Fibroblast of pulmonary artery (primary cell): ENCODE measurements at places on chromosomes 2 and 18.

- DNase-seq: no peak
Measured at GRCh38 chr2:41870265-41870585, 177.6 kb upstream of the PKDCC start.

- no peak for DNase-seq
Measured at GRCh38 chr18:62341473-62341872, 16.4 kb downstream of the TNFRSF11A start.

GRCh38 chr2:26025509-26025908 lies 8.4 kb upstream of the RAB10 start:
- DNase-seq: no peak

- DNase-seq: no peak
Measured at GRCh38 chr2:157367704-157368103, 42.1 kb upstream of the ERMN start.

- DNase-seq: no peak
Measured at GRCh38 chr2:46644690-46645385, 165.5 kb downstream of the TMEM247 start.

DNA sequence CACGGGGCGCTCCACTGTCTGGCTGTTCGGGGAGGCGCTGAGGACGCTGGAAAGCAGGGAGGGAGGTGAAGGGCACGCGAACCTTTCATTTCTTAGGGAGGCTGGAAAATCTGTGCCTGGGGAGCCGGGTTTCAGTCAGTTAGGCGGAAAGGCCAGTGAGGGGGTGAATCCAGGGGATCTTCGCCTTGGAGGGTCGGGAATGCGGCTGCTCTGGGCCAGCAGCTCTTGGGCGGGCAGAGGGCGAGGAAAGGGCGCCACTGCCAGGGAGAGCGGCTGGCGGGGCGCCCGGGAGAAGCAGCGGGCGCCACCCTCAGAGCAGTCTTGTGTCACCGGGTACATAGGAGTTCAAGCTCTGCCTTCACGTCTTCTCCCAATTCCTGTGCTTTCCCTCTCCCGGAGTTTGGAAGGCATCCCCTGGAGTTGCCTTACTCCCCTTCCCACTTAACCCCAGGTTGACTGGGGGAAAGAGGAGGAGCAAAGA lies 1.4 kb downstream of the CCDC85A start:
- no peak for DNase-seq

- DNase-seq: peak; percentile 14
Measured at GRCh38 chr2:31558401-31559295, 22.1 kb downstream of the SRD5A2 start.

- peak; percentile 65 for DNase-seq
Measured at GRCh38 chr2:237025090-237025865, 60.4 kb upstream of the COPS8 start.

GRCh38 chr2:9463698-9464034 lies 10.7 kb upstream of the IAH1 start:
- DNase-seq: no peak

DNA sequence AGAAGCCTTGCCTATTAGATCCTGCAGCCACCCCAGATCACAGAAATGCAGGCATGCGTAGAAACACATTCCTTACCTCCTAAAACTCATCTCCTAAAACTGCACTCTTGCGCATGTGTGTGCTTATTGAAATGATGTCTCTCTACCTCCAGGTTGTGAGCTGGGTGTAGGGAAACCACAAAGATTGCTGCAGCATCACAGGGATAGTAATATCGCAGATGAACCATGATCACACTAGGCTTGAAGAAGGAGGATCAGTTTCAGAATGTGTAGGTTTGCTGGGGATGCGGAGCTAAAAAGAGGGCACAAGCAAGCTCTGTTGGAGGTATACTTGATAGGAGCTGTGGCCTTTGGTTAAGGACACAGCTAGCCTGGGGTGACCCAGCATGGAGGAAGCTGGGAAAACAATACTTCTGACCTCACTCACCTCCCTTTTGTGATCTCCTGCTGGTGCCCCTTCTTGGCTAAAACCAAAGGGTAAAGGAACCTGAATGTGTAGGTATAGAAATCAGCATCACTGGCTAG lies 118.8 kb downstream of the SETBP1 start:
- DNase-seq: no peak

- peak; percentile 37 for DNase-seq
Measured at GRCh38 chr2:157257312-157258252, at the start of gene GALNT5. Gene GALNT5 (plus strand): TSS chr2:157257705. CDS start chr2:157258083, 378 bp downstream.

DNA sequence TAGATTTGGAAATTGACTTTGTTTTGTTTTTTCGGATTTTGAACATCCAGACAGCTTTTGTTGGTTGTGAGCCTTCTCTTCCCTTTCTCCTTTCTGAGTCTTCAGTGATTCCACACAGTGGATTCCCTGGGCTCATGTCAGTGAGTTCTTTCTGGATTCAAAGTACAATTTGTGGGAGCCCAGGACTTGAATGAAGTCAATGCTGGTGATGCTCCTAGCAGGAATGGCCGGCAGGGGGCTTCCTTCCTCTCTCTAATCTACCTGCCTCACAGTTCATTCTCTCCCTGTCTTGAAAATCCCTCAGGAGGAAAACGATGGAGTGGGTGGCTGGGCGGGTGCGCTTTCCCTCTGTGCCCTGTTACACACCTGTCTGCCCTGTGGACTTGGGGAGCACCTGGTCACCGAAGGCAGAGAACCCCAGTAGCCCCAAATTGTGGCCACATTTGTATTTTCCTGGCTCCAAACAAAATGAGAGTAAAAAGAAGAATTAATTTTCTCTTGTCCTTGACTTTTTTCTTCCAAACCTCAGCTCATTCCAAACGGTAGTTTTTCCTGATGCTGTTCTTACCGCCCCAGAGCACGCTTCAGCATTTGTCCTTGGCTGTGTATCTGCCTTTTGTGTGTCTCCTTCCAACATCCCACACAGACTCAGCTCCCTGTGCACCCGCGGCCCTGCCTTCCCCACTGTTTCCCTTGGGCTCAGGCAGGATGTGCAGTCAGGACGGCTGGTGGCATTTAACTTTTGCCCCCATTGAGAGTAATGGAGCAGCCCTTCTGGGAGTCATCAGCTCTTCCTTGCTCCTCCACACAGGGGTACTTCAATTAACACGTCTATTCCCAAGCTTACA lies 86.6 kb downstream of the MARCO start:
- DNase-seq: peak; percentile 48

DNA sequence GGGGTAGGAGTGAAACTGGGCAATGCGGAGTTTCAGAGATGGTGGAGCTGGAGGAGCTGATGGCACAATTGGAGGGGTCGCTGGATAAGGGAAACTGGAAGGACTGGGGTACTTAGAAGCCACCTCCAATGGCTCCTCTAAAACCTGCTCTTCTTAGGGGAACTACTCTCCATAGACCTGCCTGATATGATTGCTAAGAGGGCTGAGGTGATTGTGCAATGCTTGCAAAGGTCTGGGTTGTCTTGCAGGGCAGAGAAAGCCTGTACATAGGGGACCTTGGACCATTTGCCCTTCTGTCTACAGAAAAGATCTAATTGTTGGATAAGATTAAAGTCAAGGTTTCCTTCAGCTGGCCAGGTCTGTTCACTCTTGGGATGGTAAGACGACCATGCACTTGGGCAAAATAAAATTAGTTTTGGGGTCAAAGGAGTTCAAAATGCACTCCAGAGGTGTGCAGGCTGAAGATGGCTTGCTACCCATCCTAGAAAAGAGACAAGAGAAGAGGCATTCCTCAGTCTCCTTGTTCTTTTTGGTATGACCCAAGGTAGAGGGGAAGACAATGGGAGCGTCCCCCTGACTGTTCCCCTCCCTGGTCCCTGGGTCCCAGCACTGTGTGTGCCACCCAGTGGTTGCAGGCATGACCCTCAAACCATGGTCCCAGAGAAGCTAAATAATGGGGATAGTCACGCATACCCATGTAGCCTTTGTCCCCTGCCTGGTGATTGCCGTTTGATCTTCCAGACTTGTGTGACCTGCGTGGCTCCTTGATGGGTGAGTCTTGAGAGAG lies 41.1 kb downstream of the STK17B start:
- no peak for DNase-seq

- DNase-seq: no peak
Measured at GRCh38 chr2:238097201-238097987, 2.7 kb upstream of the ESPNL start.

DNA sequence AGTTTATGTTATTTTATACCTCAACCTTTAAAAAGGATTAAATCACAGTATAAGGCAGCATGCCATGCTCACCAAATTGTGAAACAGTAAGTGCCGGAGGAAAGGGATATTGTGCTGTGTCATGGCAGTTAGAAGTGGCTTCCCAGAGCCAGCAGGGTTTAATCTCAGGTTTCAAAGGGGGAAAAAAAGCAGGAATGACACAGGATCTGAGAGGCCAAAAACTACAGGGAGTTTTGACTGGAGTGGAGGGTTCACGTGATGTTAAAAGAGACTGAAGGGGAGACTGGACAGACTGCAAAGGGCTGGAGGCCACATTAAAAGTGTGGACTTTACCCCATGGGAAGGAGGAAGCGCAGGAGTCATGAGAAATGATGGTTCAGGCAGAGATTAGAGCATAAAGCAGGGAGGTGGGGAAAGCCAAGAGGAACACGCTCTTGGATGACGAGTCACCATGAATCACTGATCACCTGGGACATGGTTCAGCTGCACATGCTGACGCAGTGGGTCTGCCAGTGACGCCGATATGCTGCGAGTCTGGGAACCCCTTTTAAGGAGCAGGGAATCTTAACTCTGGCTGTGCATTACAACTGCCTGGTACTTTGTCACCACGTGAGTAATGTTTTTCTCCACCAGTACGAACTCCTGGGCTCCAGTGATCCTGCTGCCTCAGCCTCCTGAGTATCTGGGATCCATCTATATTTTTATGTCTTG lies 6.1 kb downstream of the CHMP1B start:
- DNase-seq: peak; percentile 100

DNA sequence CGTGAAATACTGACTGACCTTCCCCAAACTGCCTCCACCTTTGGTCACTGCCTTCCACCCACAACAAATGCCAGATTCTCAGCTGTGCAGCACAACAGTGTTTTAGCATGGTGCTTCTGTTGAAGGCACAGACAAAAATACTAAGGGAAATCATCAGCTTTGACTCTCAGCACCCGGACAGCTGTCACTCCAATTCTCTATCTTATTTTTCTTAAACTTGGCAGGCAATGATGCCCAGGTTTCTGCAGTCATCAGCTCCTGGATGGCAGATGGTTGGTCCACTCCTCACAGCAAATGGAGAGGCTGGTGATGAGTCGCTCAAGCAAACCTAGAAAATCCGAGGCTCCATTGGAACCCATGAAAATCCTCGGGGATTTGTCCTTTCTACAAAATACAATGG lies 2.9 kb upstream of the FAM124B start:
- DNase-seq: no peak

DNA sequence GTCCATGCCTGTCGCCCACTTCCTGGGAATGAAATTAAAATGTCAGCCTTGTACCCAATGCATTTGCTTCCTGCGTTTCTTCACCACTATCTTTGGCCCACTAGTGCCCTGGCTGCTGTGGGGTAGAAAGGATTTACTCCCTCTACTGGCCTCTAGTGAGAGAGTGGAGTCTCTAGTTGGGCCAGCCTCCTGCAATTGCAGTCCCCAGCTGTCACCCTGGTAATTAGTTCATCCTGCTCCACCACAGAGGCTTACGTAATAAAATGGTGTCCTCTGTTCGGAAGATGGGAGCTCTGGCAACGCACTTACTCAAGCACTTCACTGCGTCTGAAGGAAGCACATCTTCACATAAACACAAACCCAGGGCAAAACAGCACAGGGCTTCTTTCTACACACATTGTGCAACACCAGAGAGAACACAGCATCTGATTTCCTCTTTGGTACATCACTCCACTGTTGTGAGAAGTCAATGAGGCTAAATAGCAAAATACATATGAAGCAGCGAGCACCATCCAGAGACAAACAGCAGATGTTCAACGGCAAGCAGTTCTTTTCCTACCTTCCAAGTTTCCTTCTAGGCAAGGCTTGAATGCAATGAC lies 274.6 kb downstream of the LRATD1 start:
- no peak for DNase-seq

GRCh38 chr18:56083523-56084287 lies 495.7 kb upstream of the TCF4 start:
- no peak for DNase-seq

DNA sequence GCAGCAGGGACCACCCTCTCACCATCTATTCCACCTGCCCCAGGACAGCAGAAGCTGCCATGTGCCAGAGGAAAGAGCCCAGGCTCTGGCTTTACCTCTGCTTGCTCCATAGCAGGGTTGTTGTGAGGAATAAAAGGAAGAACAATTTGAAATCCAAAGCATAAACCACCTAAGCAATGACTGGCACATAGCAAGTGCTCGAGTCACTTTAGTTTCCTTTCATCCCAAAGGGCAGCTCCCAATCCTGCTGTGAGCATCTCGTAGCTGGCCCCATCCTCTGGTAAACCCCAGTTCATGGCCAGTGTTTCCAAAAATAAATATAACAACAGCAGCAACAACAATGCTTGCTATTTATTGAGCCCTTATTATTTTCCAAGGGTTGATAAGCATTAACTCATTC lies 923.5 kb downstream of the EPHA4 start:
- no peak for DNase-seq

GRCh38 chr2:166256896-166257295 lies 118.8 kb downstream of the SCN9A start:
- no peak for DNase-seq

GRCh38 chr2:28382755-28383154 lies 9.9 kb upstream of the FOSL2 start:
- no peak for DNase-seq

GRCh38 chr2:203621981-203622515 lies 84.4 kb upstream of the CD28 start:
- DNase-seq: no peak

DNA sequence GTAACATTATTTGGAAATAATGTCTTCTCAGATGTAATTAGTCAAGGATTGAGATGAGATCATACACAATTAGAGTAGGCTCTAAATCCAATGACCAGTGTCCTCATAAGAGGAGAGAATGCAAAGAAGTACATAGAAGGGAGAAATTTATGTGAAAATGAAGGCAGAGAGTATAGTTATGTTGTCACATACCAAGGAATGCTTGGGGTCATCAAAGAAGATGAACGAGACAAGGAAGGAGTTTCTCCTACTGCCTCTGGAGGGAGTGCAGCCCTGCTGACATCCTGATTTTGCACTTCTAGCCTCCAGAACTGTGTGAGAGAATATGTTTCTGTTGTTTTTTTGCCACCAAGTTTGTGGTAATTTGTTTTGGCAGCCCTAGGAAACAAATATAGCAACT lies 100.1 kb downstream of the GALNT13 start:
- DNase-seq: no peak

DNA sequence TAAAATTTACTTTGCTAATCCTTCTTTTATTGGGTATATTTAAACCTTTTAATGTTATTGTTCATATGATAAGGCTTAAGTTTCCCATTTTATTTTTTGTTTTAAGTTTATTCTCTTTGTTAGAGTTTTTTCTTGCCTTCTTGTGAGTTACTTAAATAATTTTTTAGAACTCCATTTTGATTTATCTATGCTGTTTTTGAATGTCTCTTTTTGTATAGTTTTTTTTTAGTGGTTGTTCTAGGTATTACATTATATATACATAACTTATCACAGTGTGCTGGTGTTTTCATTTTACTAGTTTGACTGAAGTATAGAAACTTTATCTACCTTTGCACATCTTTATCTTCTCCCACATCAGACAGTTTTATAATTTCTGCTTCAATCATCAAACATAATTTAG lies 49.4 kb upstream of the TGFA start:
- DNase-seq: no peak
